ENCODE measurements at places on chromosomes 16 and 17.

DNA sequence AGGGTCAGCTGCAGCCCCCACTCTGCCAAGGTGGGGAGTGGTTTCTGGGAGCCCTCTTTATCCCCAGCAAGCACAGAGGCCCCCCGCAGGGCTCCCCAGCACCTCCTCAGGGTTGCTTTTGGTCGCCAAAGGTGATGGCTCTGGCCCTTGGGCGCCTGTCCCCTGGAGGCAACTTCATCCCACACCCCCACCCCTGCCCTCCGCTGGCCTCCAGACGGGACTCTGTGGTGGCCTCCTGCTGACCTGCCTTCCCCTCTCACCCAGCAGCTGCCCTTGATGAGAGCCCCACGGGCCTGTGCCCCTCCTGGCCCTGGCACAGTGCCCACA, 7.8 kb upstream of the RHOT2 start:
- no peak for DNase-seq

DNA sequence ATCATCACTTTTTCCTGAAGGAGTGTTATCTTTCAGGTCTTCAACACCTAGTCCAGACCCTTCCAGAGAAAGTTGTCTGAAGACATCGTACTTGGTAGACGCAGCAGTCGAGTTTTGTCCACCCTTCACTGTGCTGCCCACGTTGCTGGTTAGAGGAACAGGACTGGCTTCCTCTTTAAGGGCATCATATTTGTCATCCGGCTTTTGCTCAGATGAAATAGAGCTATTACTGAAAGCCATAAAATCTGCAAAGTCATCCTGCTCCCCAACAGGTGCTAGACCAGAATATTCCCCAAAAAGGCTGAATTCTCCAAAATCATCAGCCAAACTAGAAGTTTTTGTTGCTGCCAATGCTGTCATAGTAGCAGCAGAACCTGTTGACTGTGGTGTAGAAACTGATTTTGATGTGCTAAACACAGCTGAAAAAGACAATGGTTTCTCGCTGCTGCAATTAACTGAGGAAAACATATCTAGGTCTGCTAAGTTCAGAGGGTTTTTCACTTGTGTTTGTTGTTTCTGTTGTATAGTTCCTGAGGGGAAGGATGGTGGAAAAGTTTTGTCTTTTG, 55.7 kb downstream of the SYNRG start:
- no peak for DNase-seq

DNA sequence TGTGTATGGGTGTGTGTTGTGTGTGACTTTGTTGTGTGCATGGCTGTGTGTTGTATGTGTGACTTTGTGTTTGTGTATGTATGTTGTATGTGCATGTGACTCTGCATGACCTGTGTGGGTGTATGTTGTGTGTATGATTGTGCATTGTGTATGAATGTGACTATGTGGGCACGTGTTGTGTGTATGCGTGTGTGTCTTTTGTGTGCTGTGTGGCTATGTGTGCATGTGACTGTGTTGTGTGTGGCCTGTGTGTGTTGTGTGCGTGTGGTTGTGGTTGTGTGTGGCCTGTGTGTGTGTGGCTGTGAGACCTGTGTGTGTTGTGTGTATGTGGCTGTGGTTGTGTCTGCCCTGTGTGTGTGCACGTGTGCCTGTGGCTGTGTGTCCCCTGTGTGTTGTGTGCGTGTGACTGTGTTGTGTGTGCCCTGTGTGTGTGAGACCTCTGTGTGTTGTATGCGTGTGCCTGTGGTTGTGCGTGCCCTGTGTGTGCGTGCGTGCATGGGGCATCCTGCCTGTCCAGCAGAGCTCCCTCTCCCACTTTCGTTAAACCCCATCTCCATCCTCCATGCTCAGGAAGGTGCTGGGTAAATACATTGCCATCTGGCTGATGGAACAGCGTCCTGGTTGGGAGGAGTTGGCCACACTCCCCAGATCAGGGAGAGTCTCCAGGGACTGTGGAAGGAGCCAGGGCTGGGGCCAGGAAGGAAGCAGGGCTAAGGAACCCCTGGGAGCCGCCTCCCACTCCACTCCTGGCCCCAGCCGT, 90.1 kb upstream of the GSE1 start:
- no peak for DNase-seq

DNA sequence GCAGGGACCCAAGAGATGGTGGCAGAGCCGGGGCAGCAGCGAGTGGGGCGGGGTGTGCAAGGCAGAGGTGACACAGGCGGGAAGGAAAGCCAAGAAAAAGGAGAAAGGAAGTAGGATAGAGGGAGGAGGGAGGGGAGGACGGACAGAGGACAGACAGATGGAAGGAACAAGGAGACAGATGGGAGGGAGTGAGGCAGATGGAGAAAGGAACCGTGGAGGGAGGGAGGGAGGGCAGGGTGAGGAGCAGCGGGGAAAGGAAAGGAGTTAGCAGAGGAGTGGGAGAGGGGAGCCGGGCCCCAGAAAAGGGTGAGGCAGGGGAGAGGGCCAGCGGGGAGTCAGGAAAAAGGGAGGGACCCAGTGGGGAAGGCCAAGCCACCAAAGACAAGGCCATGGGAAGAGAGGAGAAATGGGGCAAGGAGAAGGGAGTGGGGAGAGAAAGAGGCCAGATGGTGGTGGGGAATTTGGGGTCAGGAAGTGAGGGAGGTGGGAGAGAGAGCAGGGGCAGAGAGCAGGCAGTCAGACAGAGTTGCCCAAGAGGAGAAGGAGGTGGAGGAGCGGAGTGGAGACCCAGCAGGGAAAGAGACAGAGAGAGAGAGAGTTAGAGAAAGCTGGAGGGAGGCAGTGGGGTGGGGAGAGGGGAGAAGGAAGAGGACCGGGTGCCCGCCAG, 13.2 kb upstream of the ASGR1 start:
- no peak for DNase-seq

DNA sequence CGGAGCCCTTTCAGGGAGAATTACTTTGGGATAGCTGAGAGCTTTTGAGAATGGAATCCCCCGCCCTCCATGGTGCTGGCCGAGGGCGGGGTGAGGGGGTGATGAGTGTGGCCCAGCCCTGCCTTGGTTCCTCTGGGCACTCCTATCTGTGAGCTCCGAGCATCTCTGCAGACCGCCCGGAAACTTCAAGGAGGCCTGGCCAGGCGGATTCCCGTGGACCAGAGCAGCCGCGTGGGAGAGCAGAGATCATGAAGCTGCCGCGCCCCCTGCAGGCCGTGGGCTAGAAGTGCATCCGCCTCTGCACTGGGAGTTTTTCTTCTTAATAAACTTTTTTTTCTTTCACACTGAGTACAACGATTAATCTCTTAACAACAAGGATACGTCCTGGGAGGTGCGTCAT, 392.9 kb upstream of the EEF2KMT start:
- DNase-seq = peak; percentile 27

GRCh38 chr17:63196772-63197335, 230.8 kb downstream of the TANC2 start:
- no peak for DNase-seq

DNA sequence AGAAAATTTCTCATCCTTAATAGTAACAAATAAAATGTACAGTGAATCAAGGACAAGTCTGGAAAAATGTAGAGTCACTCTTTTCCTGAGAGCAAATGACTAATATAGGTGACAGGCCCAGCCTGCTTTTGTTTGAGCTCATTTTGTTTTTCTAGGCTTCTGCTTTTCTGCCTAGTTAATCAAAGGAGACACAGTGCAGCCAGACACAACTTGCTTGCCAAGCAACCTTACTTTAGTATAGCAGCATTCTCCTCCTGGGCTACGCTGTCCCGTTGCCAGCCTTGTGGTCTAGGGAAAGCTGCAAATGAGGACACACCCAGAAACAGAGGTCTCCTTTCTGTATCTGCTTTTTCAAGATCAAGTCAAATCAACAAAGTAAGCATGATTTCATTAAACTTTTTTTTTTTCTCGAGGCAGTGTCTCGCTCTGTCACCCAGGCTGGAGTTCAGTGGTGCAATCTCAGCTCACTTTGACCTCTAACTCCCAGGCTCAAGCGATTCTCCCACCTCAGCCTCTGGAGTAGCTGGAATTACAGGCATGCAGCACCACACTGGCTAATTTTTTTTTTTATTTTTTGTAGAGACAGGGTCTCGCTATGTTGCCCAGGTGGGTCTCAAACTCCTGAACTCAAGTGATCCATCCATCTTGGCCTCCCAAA, 17.2 kb downstream of the GINS3 start:
- DNase-seq = no peak

- DNase-seq = peak; percentile 37
These were observed 113.2 kb upstream of the MAF start for GRCh38 chr16:79713609-79714309.

- DNase-seq = no peak
These were observed 5.1 kb downstream of the PLCD3 start for GRCh38 chr17:45127207-45127547.

DNA sequence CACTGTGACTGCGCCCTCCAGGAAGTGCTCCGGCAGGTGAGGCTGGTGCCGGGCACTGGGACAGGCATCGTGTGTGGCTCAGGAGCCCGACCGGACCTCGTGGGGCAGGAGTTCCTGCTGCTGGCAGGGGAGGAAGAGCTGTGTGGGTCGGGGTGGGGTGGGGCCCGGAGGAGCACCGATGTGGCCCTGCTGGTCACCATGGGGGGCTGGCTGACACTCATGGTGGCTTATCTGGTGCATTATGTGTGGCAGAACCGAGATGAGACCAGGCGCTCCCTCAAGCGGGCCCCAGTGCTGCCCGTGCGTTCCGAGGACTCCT, 16.8 kb downstream of the LRRC3C start:
- DNase-seq = no peak

DNA sequence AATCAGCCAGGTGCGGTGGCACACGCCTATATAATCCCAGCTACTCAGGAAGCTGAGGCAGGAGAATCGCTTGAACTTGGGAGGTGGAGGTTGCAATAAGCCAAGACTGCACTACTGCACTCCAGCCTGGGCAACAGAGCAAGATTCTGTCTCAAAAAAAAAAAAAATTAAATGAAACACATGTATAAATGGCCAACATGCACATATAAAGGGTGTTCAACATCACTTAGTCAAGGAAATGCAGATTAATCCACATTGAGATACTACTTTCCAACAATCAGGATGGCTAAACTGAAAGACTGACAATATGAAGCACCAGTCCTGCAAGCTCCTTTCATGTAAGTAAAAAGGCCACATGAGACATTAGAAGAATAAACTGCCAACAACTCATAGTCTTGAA, 20.5 kb downstream of the USP32 start:
- DNase-seq = no peak

DNA sequence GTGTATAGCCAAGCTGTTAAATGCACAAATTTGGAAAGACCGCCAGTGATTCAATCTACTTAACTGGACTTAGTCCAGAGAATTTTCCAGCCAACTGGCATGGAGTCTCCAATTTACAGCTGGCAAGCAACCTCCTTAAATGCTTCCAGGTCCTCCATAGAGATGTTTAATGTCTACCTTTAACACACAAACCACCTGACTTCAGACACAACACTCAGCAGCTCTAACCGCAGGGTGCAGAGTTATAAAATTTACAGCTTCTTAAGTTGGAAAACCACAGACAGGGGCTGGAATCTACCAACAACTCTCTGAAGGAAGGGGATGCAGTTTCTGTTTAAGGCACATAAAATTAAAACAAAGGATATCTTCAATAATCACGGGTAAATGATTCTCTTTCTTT, 106.9 kb downstream of the SYCE1L start:
- no peak for DNase-seq

DNA sequence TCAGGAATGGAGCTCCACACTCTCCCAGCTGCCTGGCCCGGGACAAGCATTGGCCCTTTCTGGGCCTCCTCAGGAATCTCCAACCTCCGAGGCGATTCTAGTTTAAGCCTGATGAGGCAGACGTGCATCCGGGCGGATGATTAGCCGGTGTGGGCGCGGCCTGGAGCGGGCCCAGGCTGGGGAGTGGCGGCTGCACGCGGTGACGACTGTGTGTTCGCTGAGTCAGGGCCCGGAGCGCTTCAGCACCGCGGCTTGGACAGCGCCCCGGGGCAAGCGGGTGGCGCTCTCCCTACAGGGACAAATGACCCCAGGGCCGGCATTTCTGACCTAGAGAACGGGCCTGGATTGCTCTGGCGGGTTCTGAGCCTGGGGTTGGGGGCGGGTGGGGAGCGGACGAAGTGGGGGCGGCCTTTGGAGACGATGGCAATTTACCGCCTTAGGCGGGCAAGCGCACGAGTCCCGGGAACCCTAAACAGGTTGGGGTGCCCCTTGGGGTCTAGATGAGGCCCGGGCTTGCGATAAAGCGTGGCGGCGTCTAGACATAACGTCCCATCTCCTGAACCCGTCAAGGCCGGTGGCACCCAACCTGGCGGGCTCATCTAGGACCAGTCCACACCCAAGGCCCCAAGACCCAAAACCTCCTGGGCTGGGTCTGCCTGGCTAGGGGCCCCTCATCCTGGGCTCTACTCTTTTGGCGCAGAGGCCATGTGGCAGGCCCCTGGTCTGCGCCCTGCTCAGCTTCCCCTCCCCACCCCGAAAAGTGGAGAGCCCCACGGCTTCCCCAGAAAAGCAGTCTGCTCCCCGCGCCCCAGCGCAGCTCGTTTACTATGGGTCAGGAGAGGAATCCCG, 22.3 kb upstream of the ZNHIT3 start:
- DNase-seq = peak; percentile 61

GRCh38 chr17:34503528-34504195, 75.7 kb upstream of the TMEM132E start:
- peak; percentile 16 for DNase-seq

DNA sequence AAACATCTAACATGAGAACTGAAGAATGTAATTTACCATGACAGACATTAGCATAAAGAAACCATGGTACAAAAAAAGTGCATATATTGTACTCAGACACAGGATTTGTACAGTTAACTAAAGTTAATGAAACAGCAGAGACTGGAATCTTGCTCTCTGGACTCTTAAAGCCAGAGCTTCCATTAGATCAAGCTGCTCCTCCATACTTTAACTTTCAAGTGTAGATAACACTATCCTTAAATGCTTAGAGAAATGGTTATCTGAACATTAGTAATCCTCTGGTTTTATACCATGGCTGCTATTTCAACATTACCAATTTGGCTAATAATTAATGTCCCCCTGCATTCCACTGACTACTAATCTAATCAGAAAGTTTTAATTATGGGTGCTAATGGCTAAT, 3.1 kb downstream of the NUDT21 start:
- DNase-seq = no peak

GRCh38 chr17:75406222-75406615, 741 bp upstream of the GRB2 start:
- no peak for DNase-seq

DNA sequence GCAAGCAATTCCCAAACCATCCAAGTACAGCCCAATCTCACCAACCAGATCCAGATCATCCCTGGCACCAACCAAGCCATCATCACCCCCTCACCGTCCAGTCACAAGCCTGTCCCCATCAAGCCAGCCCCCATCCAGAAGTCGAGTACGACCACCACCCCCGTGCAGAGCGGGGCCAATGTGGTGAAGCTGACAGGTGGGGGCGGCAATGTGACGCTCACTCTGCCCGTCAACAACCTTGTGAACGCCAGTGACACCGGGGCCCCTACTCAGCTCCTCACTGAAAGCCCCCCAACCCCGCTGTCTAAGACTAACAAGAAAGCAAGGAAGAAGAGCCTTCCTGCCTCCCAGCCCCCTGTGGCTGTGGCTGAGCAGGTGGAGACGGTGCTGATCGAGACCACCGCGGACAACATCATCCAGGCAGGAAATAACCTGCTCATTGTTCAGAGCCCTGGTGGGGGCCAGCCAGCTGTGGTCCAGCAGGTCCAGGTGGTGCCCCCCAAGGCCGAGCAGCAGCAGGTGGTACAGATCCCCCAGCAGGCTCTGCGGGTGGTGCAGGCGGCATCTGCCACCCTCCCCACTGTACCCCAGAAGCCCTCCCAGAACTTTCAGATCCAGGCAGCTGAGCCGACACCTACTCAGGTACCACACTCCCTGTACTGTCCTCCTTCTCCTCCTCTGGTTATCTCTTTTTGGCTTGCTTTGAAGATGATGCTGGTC, 20.6 kb downstream of the SP2 start:
- no peak for DNase-seq

GRCh38 chr17:64747938-64748540, 85.9 kb upstream of the SMURF2 start:
- DNase-seq = no peak

- DNase-seq = no peak
These were observed 457.7 kb downstream of the XYLT1 start for GRCh38 chr16:17013038-17013437.

Measured in activated CD4-positive, alpha-beta T cell treated with anti-CD3 and anti-CD28 coated beads, Interleukin-2, amount 50 U/mL, for 16 hours (primary cell).